Spinal cord (tissue), 10 donors: ENCODE measurements at places on chromosomes 16 and 17. TPM values are rescaled to one million over a fixed set of nuclear protein-coding genes. Genes with fewer than 3 reads are reported as not detected.

The ZNF597 gene
- total RNA-seq, result 4.2 TPM

The HOXB4 gene
- 6.0 TPM for total RNA-seq

The HAPSTR1 gene
- total RNA-seq, result 87.0 TPM

The NPIPB2 gene
- 5.0 TPM for total RNA-seq

The CRYM gene
- 7.6 TPM for total RNA-seq

The TMIGD1 gene
- total RNA-seq, result not detected

The KRTAP2-2 gene
- not detected for total RNA-seq

The ITGA2B gene
- 5.6 TPM for total RNA-seq

The KRT31 gene
- total RNA-seq, result 0.11 TPM

The CCL4 gene
- 4.8 TPM for total RNA-seq

The DHRS13 gene
- total RNA-seq, result 22.2 TPM

The RPL27 gene
- 670 TPM for total RNA-seq

The CRK gene
- total RNA-seq, result 105 TPM

The TMEM98 gene
- 102 TPM for total RNA-seq

The CA4 gene
- 6.2 TPM for total RNA-seq

The TBX21 gene
- total RNA-seq, result 0.17 TPM

The AANAT gene
- 0.28 TPM for total RNA-seq

The SOST gene
- 0.50 TPM for total RNA-seq

The MAP2K3 gene
- total RNA-seq, result 11.1 TPM

The IGSF6 gene
- 10.8 TPM for total RNA-seq

The OR4D1 gene
- 0.06 TPM for total RNA-seq

The ZMYND15 gene
- 0.89 TPM for total RNA-seq

The ABCA6 gene
- 17.9 TPM for total RNA-seq

The EVPLL gene
- 0.10 TPM for total RNA-seq

The BCAR1 gene
- 36.3 TPM for total RNA-seq

The KRTAP2-1 gene
- total RNA-seq, result not detected

The KRT12 gene
- not detected for total RNA-seq

The DBF4B gene
- total RNA-seq, result 9.4 TPM

The MCRIP2 gene
- 28.1 TPM for total RNA-seq
